ENCODE measurements at places on chromosomes 4 and X.

GRCh38 chr4:8287343-8288280 lies 18.1 kb downstream of the HTRA3 start:
- no peak for DNase-seq

- DNase-seq, result no peak
Measured at GRCh38 chrX:31316340-31316991, 244.6 kb upstream of the FTHL17 start.

DNA sequence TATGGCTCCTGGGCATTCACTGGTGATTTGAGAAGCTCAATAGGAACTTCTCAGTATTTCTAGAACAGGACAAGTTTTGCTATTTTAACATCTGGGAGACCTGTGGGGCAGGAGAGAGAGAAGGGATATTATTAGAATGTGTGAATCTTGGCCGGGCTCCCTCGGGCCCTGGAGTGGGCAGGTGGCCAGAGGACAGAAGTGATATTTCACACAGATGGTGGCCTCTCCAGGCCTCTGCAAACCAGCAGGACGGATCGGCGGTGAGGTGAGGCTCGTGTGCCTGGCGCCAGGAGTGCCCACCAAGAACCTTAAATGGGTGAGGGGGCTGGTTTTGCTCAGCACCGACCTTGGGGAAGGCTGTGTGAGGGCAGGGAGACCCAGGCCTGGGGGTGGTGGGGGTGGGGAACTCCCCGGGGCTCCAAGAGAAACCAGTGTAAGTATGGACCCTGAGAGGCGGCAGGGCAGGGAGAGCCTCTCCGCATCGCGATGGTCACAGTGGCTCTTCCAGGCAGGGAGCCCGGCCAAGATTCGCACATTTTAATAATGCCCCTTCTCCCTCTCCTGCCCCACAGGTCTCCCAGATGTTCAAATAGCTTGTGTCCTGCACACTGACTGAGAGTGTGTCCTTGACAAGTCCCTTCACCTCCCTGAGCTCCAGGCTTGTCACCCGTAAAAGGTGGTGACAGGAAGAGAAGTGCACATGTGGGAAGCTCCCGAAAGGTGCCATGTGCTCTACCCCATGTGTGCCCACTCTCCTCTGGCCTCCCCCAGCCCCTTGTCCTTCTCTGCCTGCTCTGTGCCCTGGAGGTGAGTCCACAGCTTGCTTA lies 64.9 kb downstream of the SORCS2 start:
- no peak for DNase-seq

DNA sequence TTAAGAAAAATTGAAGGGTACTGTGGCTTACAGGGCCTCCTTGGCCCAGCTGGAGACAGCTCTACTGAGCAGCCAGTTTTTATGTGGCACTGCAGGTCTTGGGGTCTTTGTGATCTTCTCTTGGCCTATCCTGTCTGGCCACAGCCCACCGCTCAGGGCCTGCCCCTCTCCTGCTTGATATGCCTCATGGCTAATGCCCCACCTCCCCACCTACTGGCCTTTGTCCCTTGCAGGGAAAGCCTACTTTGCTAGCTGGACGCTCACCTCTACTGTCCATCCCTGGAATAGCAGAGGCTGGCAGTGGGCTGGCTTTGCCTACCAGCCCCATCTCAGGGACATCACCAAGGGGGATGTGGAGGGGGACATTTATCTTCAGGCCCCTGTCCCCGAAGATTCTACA lies 134.1 kb downstream of the PJA1 start:
- no peak for DNase-seq

DNA sequence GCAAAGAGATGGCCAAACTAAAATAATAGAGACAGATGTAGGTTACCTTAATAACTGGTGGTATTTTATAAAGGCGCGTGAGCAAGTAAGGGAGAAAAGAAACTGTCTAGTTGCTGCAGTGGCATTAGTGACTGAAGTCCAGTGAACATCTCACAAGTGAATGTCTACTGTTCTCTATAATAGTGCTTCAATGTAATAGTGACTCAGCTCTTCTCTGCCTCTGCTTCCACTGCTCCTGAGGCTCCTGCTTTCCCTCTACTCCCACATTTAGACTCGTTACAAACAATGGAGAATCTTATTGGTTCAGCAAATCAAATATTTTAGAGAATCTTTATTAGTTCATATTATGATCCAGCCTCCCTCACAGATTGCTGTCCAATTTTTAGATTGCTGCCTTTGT lies 779.1 kb upstream of the HTR2C start:
- no peak for DNase-seq

DNA sequence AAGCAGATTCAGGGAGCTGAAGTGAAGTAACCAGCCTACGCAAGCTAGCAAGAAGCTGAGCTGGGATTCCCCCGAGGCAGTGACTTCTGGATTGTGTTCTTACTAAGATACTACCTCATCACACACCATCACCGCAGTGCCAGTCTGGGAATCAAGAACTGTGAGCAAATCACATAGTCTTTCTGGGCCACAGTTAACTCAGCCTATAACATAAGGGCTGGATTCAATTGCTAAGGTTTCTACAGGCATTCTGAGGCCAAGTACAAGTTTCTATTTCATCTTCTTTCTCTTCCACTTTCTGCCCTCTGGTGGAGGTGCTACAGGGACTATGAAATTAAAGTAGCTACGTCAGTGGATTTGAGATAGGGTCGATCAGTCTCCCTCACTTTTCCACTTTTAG lies 1.4 kb upstream of the CORIN start:
- DNase-seq, result no peak

GRCh38 chr4:101258883-101259282 lies 88.4 kb downstream of the PPP3CA start:
- DNase-seq, result no peak

DNA sequence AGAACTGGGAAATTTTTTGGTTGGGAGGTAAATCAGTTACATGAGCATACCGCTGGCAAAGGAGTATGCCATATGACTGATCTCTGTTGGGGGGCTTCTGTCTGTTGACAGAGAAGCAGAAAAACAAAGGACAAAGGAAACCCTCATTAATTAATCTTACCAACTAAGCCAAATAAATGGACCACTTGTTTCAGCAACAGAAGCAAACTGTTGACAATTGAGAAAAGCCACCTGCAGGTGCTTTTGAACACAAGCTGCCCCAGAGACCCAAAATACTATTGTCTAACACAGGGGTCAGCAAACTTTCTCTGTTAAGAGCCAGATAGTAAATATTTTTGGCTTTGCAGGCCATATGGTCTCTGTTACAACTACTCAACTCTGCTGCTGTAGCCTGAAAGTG lies 7.0 kb upstream of the FRYL start:
- no peak for DNase-seq

DNA sequence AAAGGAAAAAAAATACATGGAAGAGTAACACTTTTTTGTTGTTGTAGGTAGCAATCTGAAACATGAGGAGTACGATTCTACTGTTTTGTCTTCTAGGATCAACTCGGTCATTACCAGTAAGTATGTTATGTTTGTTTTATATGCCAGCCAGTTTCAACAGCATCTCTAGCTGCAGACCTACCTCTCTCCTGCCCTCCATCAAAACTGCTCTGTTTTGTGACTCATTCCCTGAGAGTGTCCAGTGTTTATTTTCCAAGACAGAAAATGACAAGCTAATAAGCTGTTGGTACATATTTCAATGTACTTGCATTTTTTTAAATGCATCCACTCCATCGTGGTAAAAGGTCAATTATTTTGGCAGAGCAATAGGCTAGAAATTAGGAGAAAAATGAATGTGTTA lies 347 bp downstream of the AMTN start:
- peak; percentile 89 for DNase-seq

DNA sequence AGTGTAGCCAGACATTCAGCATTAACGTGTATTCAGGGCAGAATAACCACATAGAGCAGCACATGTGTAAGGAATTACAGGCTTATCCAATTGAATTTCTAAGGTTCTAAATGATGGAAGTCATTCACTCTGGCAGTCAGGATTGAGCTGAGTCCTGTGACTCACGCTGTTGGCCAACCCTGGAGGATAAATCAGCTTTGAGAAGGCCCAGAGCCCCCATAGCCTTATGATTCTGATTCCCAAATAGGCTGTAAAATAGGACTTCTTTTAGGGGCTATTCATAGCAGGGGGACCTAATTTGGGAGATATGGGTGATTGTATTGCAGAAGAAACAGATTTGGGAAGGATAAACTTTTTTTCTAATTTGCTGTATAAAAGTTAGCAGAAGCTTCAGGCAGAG lies 8.1 kb upstream of the HPF1 start:
- peak; percentile 17 for DNase-seq

DNA sequence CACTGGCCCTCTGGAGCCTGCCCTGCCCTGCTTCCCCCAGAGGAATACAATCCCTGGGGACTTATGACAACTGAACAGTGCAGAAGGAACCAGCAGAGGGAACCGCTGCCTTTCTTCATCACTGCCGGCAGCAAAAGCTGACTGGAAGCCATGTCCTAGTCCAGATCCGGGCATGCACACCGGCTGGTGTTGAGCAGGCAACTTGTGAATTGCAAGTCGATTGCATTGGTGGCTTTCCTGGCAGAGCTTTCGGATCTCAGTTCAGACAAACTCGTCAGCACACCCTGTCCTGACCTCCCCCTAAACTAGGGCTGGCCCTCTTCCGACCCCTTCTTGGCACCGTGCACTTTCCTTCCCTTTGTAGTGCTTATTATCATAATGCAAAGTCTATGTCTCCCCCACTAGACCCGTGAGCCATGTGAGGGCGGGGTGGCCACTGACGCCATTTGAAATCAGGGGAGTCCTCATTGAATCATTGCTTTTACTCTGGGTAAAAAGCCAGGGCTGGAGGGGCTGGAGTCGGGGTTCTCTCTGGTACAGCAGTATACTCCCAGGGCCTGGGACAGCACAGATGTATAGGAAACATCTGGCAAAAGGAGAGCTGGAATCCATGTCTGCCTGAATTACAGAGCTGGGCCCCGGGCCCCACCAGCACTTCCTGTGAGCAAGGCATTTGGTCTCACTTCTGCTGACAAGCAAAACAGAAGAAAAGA lies 1.8 kb downstream of the ARHGAP4 start:
- no peak for DNase-seq

- no peak for DNase-seq
Measured at GRCh38 chrX:7133050-7133440, 14.5 kb upstream of the STS start.

DNA sequence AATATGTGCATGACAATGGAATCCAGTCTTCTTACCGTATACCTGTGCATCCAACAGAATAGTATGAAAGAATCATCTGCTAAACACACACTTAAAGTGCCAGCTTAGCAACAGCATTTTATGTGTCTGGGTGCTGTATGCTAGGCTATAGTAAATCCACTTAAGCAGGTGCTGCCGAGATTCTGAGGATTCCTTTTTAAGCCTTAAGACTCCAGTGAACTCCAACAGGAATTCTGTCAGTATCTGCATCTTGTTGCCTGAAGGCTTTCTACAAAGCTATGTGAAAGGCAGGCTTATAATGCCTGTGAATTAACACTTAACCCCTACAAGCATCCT lies 1076.4 kb upstream of the PABPC4L start:
- no peak for DNase-seq

DNA sequence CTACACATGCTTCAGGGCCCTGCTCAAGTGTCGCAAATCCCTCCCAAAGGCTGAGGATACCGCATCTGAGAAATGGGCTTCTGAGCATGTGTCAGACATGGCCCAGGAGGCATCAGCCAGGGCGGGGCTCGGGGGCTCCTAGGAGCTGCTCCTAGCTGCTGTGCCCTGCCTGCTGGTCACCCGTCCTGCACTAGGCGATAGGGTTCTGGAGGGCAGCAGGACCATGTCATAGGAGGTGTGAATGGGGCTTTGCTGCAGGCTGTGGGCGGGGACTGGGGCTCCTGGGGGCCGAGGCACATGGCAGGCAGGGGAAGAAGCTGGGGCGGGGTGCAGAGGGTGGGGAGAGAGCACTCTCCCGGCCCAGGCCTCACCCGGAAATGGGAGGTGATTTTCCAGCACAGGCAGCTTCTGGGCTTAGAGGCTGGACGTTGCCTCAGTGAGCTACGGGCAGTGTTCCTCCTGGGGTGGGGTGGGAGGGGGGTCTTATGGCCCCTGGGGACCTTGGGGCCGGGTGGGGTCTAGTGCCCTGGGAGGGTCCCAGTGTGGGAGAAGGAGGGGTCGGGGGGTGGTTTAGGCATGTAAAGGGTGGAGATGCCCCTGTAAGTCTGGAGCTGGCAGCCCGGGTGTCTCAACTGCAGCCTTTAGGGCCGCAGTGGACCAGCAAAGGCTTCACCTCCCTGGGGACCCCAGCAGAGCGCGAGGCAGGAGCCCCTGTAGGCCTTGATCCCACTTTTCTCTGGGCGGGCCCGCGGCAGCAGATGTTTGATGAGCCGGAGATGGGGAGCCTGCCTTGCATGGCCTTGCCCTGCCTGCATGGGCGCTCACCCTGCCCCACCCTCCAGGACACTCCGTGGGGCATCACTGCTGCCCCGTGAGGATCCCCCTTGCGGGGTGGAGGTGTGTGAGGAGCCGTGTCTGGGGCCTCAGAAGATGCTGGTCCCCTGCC lies 98.6 kb upstream of the LRPAP1 start:
- DNase-seq, result no peak

DNA sequence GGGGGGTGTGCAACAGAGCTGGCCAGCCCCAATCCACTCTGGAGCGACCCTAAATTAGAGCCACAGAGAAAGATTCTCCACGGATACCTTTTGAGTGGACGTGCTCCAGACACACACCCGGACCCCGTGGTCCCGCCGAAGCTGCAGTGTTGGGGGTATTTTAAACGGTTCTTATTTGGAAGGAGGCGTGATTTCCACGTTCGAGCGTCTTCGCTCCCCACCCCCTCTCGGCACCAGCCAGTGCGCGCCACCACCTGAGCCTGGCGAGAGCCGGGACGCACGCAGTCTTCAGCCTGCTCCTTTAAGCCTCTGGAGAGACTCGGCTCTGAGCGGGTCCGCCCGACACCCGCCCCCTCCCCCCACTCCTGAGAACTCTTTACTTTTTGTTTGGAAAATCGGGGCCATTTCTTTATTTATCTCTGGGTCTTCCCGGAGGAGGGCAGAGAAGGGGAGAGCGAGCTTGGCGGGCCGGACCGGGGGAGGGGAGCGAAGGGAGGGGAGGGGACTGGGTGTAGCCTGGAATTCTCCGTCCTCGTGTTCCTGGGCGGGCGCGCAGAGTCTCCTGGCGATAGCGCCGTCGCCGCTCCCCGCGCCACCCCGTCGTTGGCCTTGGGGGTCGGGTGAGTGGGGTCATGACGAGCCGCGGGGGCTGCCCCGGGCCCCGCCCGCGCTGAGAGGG lies 668 bp upstream of the PTCHD1 start:
- DNase-seq, result no peak

All from bronchial epithelial cell (primary cell).